Suppressor macrophage (primary cell): ENCODE measurements at places on chromosomes 7 and 10.

- DNase-seq = no peak
Observed at GRCh38 chr10:29698773-29699490, 64.2 kb upstream of the SVIL start.

DNA sequence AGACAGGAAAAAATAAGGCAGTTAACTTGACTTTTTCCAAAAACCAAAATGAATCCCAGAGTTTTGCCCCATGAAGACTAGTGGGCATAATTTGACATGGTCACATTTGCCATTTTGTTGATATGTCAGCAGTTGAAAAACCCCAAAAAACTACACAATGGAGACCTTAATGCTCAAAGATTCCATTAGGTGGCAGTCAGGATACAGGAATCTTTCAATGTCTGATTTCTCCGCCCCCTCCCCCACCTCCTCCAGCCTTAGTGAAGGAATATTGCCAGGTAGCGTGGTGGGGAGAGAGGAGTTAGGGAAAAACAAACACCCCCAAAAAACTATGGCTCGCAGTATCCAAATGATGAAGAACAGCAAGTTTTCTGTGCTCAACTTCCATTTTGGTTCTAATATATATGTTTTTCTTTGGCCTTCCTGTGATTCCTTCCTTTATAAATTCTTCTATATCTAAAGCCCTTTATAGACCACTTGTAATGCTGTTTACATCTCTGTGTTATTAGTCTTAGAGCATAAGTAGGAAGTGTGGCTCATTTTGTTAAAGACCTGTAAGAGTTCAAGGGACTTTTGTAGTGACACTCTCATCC is 6.7 kb upstream of the SMNDC1 start:
- DNase-seq = peak; percentile 61

GRCh38 chr7:118114175-118114574 is 69.8 kb upstream of the LSM8 start:
- no peak for DNase-seq

- no peak for DNase-seq
Observed at GRCh38 chr10:24370877-24371276, 161.9 kb downstream of the KIAA1217 start.

DNA sequence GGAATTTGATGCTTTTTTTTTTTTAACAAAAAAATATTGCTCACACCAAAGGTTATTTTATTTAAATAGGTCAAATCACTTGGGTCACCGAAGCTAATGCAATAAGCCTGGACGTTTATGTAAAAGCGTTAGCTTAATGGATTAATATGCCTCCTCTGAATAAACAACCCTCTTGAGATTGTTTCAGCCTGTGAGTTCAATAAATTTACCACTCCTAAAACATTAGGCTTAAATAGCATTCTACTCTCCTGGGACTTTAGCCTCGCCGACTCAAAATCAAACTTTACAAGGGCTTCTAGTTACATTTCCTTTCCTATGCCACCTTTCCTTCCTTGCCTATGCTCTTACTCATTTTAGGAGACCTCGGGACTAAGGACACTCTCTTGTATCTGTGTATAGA is 79.3 kb downstream of the DNAJB9 start:
- DNase-seq = no peak
